ENCODE measurements at places on chromosomes 6 and 20.

DNA sequence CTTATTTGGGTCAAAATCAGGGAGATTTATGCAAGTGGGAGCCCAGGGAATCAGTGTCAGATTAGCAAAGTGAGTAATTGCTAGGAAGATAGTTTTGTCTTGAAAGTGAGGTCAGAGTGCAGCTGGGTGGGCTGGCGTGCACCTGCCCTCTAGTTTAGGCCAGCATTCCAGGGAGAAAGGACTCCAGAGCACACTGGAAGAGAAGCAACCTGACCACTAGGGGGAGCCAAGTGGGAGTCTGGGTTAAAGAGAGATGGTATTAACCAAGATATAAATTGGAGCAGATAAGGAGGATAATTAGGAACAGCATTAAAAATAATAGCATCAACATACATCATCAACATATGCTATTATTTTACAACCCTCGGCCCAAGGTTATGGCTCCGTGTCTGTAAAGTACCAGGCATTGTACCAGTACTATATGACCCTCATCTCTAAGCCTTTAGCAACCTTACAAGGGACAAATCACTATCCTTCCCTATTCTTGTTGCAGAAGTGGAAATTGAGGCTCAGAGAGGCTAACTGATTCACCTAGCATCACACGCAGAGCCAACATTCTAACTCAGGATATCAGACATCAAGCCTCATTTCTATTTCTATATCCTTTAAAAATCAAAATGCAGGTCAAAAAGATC is 57.8 kb downstream of the SLC2A10 start:
- no peak for DNase-seq

DNA sequence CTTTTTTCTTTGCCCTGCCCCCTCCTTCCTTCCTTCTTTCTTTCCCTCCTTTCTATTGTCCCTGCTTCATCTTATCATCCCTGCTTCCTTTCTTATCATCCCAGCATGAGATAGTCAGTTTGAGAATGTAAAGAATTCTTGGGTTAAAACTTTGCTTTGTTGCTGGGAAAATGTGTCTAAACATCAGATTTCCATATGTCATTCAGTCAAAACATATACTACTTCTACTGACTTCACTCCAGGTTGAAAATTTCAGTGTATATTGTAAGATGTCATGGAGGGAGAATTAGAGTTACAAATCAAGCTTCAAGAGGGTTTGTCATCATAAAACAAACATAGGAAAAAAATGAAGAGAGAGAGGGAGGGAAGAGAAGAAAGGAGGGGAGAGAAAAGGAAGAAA is 358.4 kb upstream of the SOX4 start:
- DNase-seq = no peak

DNA sequence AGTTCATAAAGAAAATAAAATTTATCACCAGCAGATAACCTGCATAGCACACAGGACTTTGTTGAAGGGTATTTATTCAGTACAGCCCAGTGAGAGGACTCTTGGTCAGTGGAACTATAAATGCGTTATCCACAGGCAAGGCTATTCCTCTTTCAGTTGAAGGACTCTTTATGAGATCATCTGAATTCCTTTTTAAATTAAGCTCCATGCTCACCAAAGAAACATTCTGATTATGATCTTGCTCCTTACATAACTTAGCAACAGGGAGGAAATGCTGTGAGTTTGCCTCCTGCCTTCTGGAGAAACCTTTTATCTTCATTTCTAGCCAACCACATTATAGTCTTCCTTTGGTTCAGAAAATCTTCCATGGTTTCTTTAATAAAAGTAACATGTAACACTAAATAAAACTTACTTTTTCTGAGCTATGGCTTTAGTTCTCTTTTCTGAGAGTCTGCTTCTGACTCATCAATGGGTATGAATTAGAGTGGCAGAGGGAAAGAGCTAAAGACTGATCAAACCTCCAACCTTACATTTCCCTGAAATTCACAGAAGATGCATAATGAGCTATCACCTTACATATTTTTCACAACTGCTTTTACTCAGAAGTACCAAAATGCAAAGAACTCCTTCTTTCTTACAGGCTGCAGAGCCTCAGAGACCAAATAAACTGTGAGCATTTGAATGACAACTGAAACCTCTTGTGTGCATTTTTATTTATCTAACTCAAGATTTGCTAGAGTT is 267.2 kb downstream of the ADGRG6 start:
- DNase-seq = no peak

- DNase-seq = no peak
Observed at GRCh38 chr6:4582506-4583417, 193.4 kb upstream of the CDYL start.

DNA sequence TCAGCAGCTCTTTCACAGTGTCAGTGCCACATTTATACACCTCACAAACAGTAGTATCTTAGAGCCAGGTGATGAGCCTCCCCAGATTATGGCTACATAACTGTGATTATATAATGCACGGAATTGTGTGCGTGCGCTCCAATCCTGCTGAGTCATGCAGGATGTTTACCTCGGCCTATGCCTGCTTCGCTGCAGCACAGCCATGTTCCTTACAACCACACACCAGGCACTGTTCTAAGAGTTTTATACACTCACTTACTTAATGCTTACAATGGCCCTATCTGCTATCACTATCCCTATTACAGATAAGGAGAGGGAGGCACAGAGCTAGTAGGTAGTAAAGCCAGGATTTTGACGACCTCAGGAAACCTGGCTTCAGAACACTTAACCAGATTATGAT is 7.3 kb downstream of the ZKSCAN3 start:
- DNase-seq = no peak

- no peak for DNase-seq
Observed at GRCh38 chr6:151340219-151340978, 51.0 kb downstream of the ZBTB2 start.

DNA sequence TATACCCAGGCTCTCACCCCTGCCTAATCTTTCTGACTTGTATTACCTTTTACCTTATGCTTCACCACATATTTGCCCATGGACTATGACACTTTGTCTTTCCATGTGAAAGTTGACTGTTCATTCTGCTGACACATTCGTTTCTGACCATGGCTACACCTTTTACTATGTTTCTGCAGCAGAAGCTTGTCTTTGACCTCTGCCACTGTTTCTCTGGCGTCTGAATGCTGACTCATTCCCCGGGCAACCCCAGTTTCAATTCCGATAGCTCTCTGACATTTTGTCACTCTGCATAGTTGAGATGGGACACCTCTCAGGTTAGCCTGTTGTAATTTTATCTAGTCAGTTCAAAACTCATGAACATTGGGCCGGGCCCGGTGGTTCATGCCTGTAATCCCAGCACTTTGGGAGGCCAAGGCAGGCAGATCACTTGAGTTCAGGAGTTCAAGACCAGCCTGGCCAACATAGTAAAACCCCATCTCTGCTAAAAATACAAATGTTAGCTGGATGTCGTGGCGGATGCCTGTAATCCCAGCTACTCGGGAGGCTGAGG is 50.7 kb downstream of the SLC26A8 start:
- DNase-seq = no peak

DNA sequence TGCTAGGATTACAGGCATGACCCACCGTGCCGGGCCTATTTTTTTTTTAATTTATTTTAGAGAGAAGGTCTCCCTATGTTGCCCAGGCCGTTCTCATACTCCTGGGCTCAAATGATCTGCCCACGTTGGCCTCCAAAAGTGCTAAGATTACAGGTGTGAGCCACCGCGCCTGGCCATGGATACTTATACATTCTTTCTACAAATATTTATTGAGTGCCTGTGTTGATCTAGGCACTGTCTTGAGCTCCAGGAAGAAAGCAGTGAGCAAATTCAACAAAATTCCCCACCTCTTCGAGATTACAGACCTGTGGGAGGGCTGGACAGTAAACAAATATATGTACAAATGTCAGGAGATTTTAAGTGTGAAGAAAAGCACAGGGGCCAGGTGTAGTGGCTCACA is 37.9 kb downstream of the MGME1 start:
- no peak for DNase-seq

DNA sequence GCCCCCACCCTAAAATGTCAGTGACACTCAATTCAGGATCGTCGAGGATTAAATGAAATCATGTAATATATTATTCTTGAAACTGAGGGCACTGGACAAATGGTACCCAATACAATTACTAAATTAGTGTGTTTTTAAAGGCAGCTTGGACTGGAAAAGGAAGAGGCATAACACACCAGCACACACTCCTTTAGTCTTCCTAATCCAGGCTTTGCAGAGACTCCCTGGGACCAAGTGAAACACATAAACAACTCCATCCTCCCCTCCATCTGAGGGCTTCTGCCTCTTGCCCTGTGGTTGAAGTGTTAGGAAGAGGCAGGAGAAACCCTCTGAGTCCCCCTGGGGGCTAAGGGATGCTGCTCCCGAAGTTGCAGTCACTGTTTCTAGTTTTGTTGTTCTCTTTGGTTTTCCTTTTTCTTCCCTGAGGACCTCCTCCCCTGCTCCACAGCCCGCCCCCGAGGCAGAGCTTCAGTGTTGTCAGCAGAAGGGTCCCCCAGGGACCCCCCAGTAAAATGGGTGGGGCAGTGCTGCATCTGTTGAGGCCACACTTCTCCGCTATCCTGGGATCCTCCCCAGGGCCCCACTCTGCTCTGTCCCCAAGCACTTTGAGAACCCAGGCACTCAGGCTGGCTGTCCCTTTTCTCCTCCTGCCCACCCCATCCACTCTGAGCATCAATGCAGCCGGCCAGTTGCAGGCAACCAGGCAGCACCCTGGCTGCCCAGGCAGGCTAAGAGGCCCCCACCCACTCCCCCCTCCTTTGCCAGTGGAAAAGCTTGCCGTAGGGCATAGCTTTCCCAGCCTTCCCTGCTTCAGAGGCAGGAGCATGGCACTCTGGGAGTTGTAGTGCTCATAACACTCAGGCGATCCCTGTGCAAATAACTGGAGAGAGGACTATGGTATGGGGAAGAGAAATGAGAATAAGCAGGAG is 5.9 kb downstream of the TMEM63B start:
- DNase-seq = no peak

GRCh38 chr6:121549736-121550135 is 114.3 kb downstream of the GJA1 start:
- no peak for DNase-seq

DNA sequence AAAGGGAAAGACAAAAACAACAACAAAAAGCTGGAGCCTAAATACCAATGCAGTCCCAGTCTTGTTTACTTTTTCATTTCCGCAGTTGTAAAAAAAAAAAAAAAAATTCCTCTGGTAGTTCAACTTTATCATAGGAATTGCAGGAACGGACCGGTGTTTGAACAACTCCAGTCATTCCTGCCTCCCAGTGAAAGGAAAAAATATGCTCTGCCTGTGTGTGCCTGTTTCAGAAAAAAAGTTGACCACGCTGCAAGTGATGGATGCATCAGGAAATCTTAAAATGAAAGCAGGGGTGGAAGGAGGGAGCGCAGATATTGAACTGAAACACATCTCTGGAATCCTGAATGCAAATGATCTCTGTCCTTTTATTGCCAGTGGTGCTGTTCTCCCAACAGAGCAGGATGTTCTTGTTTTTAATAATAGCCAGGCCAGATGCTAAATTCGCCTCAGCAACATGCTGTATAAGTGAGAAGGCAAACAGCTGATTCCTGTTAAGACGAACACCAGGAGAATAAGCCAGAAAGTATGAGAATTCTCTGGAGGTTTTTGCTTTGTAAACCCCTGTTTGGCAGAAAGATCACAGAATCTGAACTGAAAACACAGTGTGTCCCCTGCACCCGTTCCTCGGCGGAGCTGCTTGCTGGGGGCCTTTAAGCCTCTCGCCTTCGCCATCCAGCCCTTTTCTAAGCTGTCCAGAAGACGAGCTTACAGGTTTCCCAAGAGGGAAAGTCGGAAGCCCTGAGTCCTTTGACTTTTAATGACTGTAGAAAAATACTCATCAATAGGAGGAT is 178.4 kb upstream of the SUPT3H start:
- no peak for DNase-seq

GRCh38 chr6:87791485-87791884 is 89.5 kb upstream of the AKIRIN2 start:
- no peak for DNase-seq

- DNase-seq = peak; percentile 54
Observed at GRCh38 chr20:63290677-63291472, 2.1 kb upstream of the COL20A1 start.

DNA sequence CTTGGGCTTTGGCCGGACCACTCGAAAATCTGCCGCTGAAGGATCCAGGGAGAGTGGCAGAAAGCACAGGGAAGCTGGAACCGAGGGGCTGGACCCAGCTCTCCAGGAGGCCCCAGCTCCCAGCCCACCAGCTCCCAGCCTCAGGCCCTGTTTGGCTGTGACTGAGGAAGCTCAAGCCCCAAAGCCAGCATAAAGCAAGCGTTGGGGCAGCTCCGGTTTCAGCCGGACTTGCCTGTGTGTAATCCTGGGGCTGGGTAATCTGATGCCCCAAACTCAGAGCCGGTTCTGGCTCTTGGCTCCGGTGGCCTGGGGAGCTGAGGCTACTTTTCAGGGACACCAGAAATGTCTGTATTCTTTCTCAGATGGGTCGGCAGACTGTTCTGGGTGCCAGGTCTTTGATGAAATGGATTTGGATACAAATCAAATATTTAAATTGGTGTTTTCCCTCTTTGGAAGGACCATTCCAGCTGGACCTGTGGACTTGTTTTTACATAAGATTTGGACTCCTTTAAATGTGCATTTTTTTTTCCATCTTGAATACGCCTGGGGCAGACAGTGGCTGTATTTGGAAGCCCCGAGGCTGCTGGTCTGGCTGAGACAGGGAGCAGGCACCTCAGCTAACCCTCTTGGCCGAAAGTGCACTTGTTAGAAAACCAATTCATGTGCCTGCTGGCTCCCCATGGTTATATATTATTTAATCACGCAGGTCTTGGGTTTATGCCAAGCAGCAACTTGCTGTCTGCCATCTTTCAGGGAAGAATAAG is 29.7 kb downstream of the RPP40 start:
- no peak for DNase-seq

- no peak for DNase-seq
Observed at GRCh38 chr6:140256248-140256647, 881.8 kb upstream of the CITED2 start.

- no peak for DNase-seq
Observed at GRCh38 chr6:167232356-167232755, 58.8 kb upstream of the UNC93A start.

GRCh38 chr6:37039958-37040357 is 34.5 kb downstream of the FGD2 start:
- DNase-seq = no peak

- no peak for DNase-seq
Observed at GRCh38 chr20:23047001-23047737, 2.3 kb downstream of the THBD start.

GRCh38 chr6:8079126-8079525 is 14.9 kb upstream of the BLOC1S5 start:
- no peak for DNase-seq

- no peak for DNase-seq
Observed at GRCh38 chr6:137836788-137837187, 30.3 kb upstream of the TNFAIP3 start.

GRCh38 chr6:37779111-37779800 is 40.3 kb upstream of the ZFAND3 start:
- DNase-seq = no peak

- DNase-seq = no peak
Observed at GRCh38 chr20:52975029-52975732, 3.0 kb downstream of the TSHZ2 start.

Measured in effector CD4-positive, alpha-beta T cell (primary cell).